ENCODE measurements at places on chromosomes 1 and 21.

- peak; percentile 87 for DNase-seq
Observed at GRCh38 chr1:12179111-12179519, 12.3 kb downstream of the TNFRSF1B start.

GRCh38 chr1:22729400-22729773 is 18.7 kb downstream of the EPHB2 start:
- DNase-seq = no peak

GRCh38 chr1:52365071-52365745 is 797 bp downstream of the CC2D1B start:
- DNase-seq = no peak

GRCh38 chr1:87348341-87349019 is 19.8 kb downstream of the LMO4 start:
- no peak for DNase-seq

- no peak for DNase-seq
Observed at GRCh38 chr1:88763649-88764406, 79.8 kb downstream of the PKN2 start.

DNA sequence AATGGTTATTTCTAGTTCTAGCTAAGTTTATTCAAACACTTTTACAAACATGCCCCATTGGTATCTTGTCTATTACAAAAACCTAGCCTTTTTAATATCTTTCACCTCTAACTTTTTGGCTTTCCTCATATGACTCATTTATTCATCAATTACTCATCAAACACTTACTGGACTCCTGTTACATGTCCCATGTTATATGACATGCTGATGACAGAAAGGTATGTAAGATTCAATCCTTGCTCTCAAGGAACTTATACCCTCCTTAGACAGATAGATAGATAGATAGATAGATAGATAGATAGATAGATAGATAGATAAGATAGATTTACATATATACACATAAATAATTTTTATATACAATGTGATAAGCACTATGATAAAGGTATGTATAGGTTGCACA is 33.9 kb upstream of the INSL5 start:
- DNase-seq = no peak

- peak; percentile 14 for DNase-seq
Observed at GRCh38 chr21:31133243-31133830, 95.1 kb upstream of the KRTAP19-8 start.

- no peak for DNase-seq
Observed at GRCh38 chr1:100794748-100795645, 75.5 kb downstream of the VCAM1 start.

DNA sequence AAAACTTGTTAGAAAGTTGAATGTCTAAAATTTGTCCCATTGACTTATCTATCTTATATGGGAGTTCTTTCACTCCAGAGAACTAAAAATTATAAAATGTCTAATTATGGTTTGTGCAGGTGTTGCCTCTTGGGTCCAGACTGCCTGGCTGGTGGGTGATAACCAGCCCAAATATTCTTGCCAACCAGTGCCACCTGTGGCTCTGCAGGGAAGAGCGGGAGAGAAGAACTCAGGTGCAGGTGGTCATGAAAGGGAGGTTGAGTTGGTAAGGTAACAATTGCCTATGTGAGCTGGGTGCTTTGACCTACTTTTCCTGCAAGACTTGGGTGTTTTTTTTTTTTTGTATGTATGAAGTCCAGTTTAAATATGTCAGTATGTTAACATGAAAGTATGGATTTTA is 10.2 kb downstream of the RPS6KC1 start:
- DNase-seq = no peak
